Mesendoderm (in vitro differentiated cells): ENCODE measurements at places on chromosomes 12 and 14.

DNA sequence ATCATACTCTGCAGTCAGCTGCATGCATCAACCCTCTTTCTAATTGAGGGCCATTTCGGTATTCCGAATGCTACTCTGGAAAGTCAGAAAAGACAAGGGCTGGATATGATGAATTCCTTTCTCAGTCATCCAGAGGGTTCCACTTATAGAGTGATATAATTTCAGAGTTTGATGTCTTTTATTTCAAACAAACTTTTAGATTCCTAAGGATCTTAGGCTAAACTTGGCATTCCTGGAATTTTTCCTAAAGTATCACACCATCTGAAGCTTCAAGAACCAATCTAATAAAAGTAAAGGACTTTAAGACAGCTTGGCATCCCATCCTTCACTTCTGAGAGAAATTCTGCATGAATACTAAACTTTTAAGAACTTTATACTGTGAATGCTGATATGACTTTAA lies 69.3 kb upstream of the KCNJ8 start:
- no peak for DNase-seq

- no peak for DNase-seq
Observed at GRCh38 chr12:128611736-128612135, 212.0 kb downstream of the SLC15A4 start.

DNA sequence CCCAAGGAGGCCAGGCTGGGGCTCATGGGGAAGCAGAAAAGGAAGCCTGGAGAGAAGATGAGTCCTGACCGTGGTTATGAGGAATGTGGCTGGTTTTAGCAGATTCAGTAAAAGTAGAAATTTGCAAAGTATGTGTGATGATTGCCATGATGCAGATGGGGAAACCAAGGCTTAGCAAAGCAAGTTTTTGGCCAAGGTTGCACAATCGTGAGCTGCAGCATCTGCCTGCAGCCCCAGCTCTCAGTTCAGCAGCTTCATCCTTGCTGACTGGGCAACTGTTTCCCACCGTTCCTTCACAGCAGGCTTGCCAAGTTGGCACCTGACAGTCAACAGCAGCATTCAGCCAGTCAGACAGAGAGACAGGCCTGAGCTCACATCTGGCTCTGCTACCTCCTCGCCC lies 656.7 kb downstream of the MED13L start:
- no peak for DNase-seq

DNA sequence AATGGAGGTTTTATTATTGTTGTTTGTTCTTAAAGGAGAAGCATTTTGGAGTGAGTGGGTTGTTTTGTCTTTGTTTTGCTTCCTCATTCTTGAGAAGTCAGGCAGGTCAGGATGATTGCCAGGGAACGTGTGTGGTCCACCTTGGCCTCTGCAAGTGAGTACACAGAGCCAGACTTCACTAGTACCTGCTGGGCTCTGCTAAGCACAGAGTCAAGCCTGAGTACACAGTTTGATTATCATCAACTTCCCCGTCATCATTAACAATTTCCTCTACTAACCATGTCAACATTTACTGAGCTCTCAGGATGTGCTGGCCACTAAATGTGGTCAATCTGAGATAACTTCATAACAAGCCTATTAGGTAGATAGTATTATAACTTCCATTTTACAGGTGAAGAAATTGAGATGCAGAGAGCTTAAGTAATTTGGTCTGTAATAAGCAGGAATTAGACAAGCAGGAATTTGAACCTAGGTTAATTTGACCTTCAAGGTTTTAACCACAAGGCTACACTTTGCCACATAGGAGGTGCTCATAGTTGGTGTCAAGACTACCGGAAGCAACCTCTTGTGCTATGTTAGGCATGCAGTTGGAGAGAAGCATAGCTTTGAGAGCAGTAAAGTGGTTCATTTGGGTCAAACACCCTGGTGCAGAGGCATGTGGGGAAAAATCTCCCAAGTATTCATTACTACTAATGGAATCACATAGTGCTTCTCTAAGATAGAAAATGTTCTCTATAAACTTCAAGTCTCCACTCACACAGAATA lies 178.3 kb downstream of the NUAK1 start:
- no peak for DNase-seq

DNA sequence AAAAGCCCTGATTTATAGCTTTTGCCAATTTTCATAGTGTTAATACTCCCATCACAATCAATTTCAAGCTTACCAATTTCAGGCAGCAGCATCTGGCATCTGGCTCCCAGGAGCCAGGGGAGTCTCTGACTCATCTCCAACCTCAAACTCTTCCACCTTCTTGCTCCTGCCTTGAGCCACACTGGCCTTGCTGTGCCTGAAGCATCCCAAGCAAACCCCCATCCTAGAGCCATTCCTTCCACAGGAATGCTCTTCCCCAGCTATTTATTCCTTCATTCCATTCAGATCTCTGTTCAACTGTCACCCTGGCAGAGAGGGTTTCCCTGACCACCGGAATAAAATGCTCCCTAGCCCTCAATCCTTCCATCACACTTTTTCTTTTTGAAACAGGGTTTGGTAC lies 13.9 kb upstream of the PPP1CC start:
- no peak for DNase-seq

DNA sequence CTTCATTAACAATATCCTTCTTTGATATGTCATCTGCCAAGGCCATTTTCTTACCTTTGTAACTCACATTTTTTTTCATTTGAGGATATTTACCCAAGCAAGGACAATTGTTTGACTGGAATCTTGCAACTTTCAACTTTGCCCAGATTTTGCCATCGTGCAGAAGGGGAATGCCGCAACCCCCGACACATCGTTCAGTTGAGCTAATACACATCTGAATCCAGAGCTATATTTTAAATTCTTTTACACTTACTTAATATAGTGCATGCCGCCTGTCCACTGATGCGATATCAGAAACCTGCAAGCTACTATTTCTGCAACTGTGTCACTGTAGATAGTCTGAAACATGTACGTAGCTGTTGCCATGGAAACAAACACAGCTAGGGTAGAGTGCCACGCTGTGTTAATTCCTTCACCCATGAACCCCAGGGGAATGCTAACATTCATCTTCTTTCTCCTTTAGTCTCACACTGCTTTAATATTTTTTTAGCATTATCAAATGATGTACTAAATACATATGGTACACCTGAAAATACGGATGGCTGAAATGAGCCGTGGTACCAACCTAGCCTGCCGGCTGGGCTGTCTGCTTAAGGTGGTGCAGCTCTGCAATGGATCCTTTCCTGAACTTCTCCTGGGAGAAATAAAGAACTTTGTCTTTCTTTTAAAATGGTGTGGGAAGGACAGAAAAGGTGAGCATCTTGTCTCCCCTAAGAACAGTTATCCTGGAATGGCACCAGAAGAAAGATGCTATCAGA lies 77.0 kb upstream of the FOXN3 start:
- DNase-seq = no peak

DNA sequence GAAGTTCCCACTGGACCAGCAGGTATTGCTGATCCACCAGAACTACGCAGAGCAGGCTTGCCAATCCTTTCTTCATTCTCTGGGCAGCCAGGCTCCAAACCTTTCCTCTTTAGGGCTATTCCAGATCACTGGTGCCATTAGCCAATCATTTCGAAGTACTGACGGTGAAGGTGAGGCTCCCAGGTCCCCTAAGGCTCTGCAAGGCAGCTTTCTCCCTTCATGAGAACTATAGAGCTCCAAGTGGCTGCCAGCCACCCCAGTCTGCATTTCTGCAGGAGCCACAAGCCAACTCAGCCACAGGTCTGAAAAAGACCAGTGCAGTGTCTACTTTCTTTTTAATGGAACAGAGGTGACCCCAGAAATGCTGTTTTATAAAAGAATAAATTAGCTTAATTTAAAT lies 48.7 kb downstream of the RAB35 start:
- DNase-seq = no peak

GRCh38 chr12:129941618-129942017 lies 37.8 kb upstream of the TMEM132D start:
- DNase-seq = no peak

DNA sequence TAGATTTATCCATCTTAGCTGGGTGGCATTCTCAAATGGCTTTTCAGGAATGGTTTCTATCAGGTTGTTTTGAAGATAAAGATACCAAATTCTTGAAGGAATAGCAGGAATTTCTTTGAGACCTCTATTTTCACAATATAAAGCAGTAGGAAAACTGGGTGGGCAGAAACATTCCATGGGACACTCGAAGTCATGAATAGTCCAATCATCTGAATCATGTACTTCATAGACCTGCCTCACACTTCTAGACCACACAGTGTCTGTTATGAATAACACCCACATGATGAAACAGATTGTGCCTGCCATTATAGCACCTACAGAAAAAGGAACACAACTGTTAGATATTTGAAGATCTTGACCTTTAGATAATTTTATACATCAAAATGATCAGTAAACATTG lies 1.8 kb downstream of the KERA start:
- DNase-seq = no peak

DNA sequence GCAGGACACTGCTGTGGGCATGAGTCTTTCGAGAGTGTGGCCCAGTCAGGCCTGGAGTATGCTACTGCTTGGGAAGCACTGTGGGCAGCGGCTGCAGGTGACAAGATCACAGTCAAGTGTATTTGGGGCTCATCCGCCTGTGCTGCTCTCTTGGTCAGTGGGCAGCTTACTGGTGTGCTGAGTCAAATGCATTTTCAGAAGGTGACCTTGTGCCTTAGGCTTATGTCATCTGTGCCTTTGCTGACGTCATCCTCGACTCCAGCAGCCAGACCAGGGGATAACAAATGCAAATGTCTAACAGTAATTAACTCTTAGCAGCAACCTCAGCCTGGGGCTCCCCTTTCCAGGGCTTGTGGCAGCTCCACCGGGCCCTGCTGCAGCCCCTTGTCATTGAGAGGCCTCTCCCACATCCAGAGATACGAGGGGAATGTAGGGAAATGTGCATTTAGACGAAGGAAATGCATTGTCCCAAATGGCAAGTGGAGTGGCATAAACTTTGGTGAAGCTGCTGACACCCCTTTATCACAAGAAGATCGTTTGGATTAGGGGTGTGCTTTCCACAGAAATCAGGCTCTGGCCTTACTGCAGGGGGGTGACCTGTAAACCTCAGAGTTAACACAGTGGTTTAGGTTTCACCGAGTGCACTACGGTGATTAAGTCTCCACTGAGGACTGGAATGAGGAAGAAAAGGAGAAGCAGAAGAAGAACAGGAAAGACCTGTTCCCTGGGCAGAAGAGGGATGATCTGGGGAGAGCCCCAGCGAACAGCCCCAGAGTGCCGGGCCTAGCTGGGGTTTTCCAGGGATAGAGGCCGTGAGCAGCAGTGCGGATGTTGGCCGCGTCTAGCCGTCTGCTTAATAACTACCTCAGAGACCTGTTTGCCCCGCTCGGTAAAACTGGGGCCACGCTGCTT lies 39.7 kb downstream of the PSMA6 start:
- peak; percentile 80 for DNase-seq
